ENCODE measurements at places on chromosomes 7 and 10.

DNA sequence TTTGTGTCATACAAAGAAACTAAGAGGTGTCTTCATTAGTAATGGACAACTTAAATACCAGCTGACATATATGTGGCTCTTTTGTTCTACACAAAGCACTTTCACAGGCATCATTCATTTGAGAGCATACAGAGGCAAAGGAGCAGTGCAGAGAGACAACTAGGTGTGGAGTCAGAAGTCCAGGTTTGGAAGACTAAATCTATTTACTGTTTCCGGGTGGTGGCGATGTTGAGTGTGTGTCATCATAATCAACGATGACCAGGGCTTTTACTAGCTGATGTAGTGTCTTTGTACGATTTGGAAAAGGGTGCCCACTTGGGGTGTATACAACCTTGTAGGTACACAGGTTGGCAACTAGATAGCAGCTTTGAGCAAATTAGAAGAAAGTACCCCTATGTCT is 195.5 kb upstream of the CCDC6 start:
- no peaks in the 10 kb centered on the region for H3K36me3 ChIP-seq
- H3K4me3 ChIP-seq = no peak overlapping the region
- DNase-seq = no peak
- H3K4me1 ChIP-seq = 0 out of 2 replicates have a peak, but pooled peaks cover 2% of the 10 kb centered on the region
- no peaks in the 10 kb centered on the region for H3K27me3 ChIP-seq

GRCh38 chr10:118472415-118473304 is 122.8 kb downstream of the PRLHR start:
- H3K27ac ChIP-seq = no peak overlapping the region
- H3K4me1 ChIP-seq = no peaks in the 10 kb centered on the region

DNA sequence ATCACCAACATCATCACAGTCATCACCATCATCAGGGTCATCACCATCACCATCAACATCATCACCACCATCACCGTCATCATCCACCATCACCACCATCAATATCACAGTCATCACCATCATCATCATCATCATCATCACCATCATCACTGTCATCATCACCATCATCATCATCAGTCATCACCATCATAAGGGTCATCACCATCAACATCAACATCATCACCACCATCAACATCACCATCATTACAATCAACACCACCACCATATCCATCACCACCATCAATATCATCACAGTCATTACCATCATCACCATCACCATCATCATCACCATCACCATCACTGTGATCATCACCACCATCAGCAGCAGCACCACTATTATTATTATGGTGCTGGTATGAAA is 218.9 kb downstream of the TNS3 start:
- no peaks in the 10 kb centered on the region for H3K4me1 ChIP-seq
- no peak for DNase-seq
- no peaks in the 10 kb centered on the region for H3K27me3 ChIP-seq

DNA sequence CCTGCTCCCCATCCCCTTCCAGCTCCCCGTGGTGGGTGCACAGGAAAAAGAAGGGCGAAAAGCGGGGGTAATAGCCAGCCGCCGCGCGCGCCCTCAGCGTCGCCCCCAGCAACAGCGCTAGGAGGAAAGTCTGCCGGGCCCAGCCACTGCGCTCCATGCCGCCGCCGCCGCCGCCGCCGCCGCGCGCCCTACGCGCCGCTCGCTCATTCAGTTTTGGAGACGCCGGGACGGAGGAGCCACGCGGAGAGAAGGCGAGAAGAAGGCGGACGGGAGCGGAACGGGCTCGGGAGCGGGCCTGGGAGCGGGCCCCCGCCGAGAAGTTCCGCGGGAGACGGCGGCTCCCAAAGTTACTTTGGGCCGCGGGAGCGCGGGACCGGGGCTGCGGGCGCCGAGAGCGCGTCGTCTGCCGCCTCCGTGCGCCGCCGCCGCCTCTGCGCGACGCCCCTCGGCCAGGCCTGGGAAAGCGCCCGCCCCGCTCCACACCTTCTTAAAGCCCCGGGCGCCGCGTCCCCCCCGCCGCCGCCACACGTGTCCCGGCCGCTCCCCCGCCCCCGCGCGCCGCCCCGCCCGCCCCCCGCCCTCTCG is at the start of gene RELN:
Gene RELN (minus strand): TSS at position 459 of the 585 bp plus-strand sequence. CDS start 302 bp downstream, at position 157.
- no peaks in the 10 kb centered on the region for H3K36me3 ChIP-seq
- peaks cover 46% of the 10 kb centered on the region for H3K27me3 ChIP-seq
- peak within 1 kb of the TSS; percentile 40 for H3K4me3 ChIP-seq
- DNase-seq = no peak

DNA sequence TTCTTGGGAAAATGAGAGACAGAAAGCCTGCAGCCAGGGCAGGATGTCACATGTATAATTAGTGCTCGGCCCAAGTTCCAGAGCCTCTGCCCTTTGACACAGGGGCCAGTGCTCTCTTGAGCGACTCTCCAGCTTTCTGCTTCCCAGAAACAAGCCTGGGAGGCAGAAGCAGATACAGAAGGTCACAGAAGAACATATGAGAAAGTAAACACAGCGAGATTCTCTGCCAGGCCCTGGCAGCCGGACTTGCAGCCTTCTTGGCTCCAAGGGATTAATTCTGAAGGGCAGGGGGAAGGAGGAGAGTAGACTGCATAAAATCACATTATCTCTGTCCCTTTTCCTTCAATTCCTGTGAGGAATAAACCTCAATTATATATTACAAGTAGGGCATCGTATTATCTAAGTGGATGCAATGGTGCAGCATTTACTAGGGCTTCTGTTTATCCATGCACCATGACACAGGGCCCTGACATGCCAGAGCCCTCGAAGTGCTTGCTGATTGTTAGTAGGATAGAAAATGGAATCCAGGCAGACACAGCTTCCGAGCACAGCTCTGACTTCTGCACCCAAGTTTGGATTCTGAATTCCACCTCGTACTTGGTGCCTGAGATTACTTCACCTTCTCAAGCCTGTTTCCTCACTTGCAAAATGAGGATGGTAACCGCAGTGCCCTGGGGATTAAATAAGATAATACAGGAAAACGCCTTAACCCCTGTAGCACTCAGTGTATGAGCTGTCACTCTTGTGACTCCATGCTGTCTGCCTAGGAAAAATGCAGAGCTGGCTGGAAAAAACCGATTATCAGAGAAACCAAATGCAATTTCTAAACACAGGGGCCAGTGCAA is 536.5 kb downstream of the TNS3 start:
- no peak for DNase-seq
- H3K4me1 ChIP-seq = no peaks in the 10 kb centered on the region
- no peak overlapping the region for H3K27ac ChIP-seq
- no peak overlapping the region for H3K4me3 ChIP-seq

- H3K4me3 ChIP-seq = no peak overlapping the region
- no peaks in the 10 kb centered on the region for H3K4me1 ChIP-seq
- no peak overlapping the region for H3K27ac ChIP-seq
- no peak for DNase-seq
- H3K36me3 ChIP-seq = no peaks in the 10 kb centered on the region
- H3K27me3 ChIP-seq = peaks cover 4% of the 10 kb centered on the region
These were observed 145.9 kb downstream of the GFRA1 start for GRCh38 chr10:116126954-116127695.

DNA sequence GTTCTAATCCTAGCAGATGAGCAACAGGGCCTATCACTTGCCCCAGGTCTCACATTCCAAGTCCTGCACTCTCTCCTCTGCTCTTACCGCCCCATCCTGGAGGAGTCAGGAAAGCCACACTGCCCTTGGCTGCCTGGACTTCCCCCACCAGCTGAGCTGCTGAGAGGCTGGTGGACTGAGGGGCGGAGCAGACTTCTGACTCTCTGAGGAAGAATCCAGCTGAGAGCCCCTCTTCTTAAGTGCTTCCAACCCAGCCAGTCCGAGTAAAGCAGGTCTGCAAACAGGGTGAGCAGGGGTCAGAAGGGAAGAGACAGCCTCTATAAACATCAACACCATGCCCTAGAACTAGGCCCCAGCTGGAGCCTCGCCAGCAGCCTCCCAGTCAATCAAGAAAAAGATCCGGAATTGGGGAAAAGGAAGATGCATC is 92.4 kb upstream of the TMEM72 start:
- H3K27me3 ChIP-seq = no peaks in the 10 kb centered on the region
- H3K4me1 ChIP-seq = no peaks in the 10 kb centered on the region
- no peak overlapping the region for H3K27ac ChIP-seq
- DNase-seq = no peak
